A549 treated with RU486 at 1 μM for 4 hours (cell line): ENCODE measurements at places on chromosomes 11 and 22. TPM values are rescaled to one million over a fixed set of nuclear protein-coding genes. Genes with fewer than 3 reads are reported as not detected.

Gene ABCG4
- total RNA-seq, result 0.18 to 0.37 TPM (median 0.21 TPM) in 5 replicates

Gene PHF21A
- total RNA-seq, result 10.4 to 14.4 TPM (median 12.8 TPM) in 5 replicates

Gene BUD13
- total RNA-seq, result 10.5 to 13.5 TPM (median 11.7 TPM) in 5 replicates

Gene OR5D16
- total RNA-seq, result not detected in 5 replicates

Gene RABL2B
- total RNA-seq, result 14.7 to 21.6 TPM (median 19.8 TPM) in 5 replicates

Gene MFRP
- total RNA-seq, result not detected in 5 replicates

Gene EFCAB6
- total RNA-seq, result 0.16 to 0.99 TPM (median 0.36 TPM) in 5 replicates

Gene OR10A2
- total RNA-seq, result not detected in 5 replicates

Gene CLMP
- 25.7 to 29.6 TPM (median 27.6 TPM) in 5 replicates for total RNA-seq

Gene CECR2
- total RNA-seq, result 0.05 to 0.16 TPM (median 0.08 TPM) in 5 replicates

Gene TMEM121B
- 0.09 to 0.20 TPM (median 0.18 TPM) in 5 replicates for total RNA-seq

Gene HSCB
- total RNA-seq, result 13.1 to 15.0 TPM (median 13.9 TPM) in 5 replicates

Gene RAB36
- 6.7 to 8.1 TPM (median 8.0 TPM) in 5 replicates for total RNA-seq

Gene ADM2
- total RNA-seq, result 0.31 to 0.77 TPM (median 0.56 TPM) in 5 replicates

Gene OR52J3
- not detected in 5 replicates for total RNA-seq

Gene MMP7
- 20.9 to 30.7 TPM (median 24.7 TPM) in 5 replicates for total RNA-seq

Gene FAM180B
- 0.07 TPM in 1 of 5 replicates, not detected in the others for total RNA-seq

Gene PRAME
- total RNA-seq, result 98.9 to 108 TPM (median 104 TPM) in 5 replicates

Gene MS4A3
- not detected in 5 replicates for total RNA-seq

Gene PATE2
- total RNA-seq, result not detected in 5 replicates

Gene POU2AF2
- total RNA-seq, result not detected in 5 replicates

Gene ZBTB16
- total RNA-seq, result not detected in 5 replicates

Gene LAYN
- 4.3 to 5.3 TPM (median 4.9 TPM) in 5 replicates for total RNA-seq

Gene C22orf31
- total RNA-seq, result not detected in 5 replicates

Gene RIMBP3C
- total RNA-seq, result 0.05 to 0.29 TPM (median 0.24 TPM) in 4 of 5 replicates, not detected in the other

Gene DDX25
- 0.10 TPM in 1 of 5 replicates, not detected in the others for total RNA-seq

Gene OR52E5
- total RNA-seq, result not detected in 5 replicates

Gene CEP57
- total RNA-seq, result 11.1 to 18.1 TPM (median 15.9 TPM) in 5 replicates

Gene TMEM45B
- 0.08 to 0.15 TPM (median 0.12 TPM) in 3 of 5 replicates, not detected in the others for total RNA-seq

Gene DUSP8
- 1.3 to 2.5 TPM (median 1.7 TPM) in 5 replicates for total RNA-seq

Gene PRG3
- not detected in 5 replicates for total RNA-seq

Gene TPCN2
- 9.1 to 13.9 TPM (median 12.4 TPM) in 5 replicates for total RNA-seq

Gene HEPN1
- not detected in 5 replicates for total RNA-seq

Gene CARNS1
- 0.08 to 0.20 TPM (median 0.13 TPM) in 5 replicates for total RNA-seq

Gene NFAM1
- total RNA-seq, result not detected in 5 replicates

Gene KDM4E
- total RNA-seq, result not detected in 5 replicates

Gene CLDN5
- total RNA-seq, result not detected in 5 replicates

Gene TRIM48
- total RNA-seq, result not detected in 5 replicates

Gene NTM
- total RNA-seq, result not detected in 5 replicates

Gene DDTL
- 1.4 to 2.5 TPM (median 1.7 TPM) in 5 replicates for total RNA-seq

Gene IRAG1
- 0.01 to 0.05 TPM (median 0.02 TPM) in 3 of 5 replicates, not detected in the others for total RNA-seq

Gene TMPRSS6
- total RNA-seq, result not detected in 5 replicates

Gene OR52A1
- total RNA-seq, result not detected in 5 replicates

Gene CDC42EP2
- 12.9 to 17.9 TPM (median 15.8 TPM) in 5 replicates for total RNA-seq
